ENCODE measurements at places on chromosomes 16 and 17.

DNA sequence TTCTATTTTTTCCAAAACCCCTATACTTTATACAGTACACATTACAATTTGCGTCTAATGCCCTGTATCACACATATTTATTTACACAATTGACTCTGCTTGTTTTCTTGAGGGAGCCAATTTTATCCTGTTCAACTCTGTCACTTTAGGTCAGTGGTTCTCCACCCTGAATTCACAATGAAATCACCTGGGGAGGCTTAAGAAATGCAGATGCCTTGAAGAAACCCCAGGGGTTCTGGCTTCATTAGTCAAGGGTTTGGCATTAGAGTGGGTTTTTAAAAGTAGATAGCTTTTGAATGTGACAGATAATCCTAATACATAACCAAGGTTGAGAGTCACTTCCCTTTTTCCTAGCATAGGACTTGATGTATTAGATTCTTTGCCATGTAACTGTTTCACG lies 398.6 kb upstream of the ERCC4 start:
- DNase-seq, result no peak

DNA sequence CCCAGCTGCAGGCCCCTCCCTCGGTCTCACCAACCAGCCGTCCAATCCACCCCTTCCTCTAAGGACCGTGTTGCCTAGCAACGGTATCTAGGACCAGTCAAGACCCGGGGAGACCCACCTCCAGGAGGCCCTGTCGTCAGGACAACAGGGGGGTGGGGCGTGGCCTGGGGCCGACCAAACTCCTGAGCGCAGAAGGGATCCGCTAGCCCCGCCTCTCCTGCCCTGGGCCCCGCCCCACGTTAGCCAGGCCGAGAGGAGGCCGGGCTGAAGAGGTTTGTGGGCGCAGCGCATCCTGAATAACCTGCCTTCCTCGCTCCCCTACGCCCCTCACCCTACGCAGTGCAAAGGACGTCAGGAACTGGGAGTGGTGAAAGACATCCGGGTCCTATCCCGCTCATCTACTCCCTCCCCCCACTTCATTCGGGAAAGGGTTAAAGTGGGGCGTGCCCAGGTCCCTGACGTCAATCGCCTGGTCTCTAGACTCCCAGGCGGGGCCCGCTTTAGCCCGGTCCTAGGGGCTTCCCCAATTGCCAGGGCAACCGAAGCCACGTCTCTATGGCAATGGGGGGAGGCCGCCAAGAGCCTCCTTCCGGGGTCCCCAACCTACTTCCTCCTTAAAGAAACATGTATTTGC lies 14.7 kb downstream of the DLG4 start:
- DNase-seq, result peak; percentile 95

DNA sequence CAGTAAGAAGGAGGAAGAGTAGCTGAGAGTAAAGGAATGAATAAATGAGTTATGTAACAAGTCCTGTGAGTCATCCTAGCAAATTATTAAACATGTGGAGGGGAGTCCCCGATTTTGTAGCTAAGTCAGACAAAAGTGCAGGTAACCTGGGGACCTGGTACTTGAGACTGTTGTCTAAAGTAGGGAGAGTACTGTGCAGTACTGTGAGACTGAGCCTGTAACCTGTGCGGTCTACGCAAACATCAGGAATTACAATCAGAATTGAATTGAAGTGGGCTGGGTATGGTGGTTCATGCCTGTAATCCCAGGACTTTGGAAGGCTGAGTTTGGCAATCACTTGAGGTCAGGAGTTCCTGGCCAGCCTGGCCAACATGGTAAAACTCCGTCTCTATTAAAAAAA lies 35.7 kb downstream of the IKZF3 start:
- no peak for DNase-seq

- no peak for DNase-seq
Measured at GRCh38 chr16:75151798-75152197, 3.5 kb downstream of the ZFP1 start.

- DNase-seq, result no peak
Measured at GRCh38 chr17:63270610-63271009, 175.5 kb downstream of the CYB561 start.

- no peak for DNase-seq
Measured at GRCh38 chr17:55208078-55208812, 56.5 kb upstream of the HLF start.

- DNase-seq, result no peak
Measured at GRCh38 chr17:83106913-83107655, 27.7 kb downstream of the METRNL start.

GRCh38 chr16:4049031-4049430 lies 67.2 kb downstream of the ADCY9 start:
- no peak for DNase-seq

GRCh38 chr16:80851831-80852230 lies 47.4 kb upstream of the CDYL2 start:
- DNase-seq, result no peak

DNA sequence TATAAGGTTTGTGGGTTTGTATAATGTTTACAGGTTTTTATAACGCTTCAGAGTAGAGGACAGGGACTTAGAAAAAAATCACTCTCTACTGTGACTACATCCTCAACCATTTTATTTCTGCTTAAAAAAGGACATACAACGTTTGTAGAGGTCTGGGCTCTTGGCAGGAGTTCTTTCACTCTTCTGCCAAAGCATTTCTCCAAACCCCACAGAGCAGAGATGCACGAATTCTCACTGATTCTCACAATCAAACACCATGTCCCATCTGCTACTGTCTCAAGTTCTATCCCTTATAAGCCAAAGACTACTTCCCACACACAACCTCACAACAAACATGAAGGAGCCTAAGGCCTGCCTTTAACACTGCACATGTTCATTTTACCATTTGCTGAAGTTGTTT lies 7.0 kb upstream of the ANKFY1 start:
- DNase-seq, result no peak
